Natural killer cell treated with Interleukin-12 subunit alpha and Interleukin-12 subunit beta and Interleukin-15 and Interleukin-18, amount 100 ng/mL, for 72 hours (primary cell): ENCODE measurements at places on chromosomes 2 and 18.

GRCh38 chr2:153786016-153786415 lies 85.7 kb upstream of the GALNT13 start:
- H3K4me3 ChIP-seq: no peak overlapping the region
- no peaks in the 10 kb centered on the region for H3K27me3 ChIP-seq
- no peaks in the 10 kb centered on the region for H3K4me1 ChIP-seq
- H3K36me3 ChIP-seq: peaks cover 15% of the 10 kb centered on the region

DNA sequence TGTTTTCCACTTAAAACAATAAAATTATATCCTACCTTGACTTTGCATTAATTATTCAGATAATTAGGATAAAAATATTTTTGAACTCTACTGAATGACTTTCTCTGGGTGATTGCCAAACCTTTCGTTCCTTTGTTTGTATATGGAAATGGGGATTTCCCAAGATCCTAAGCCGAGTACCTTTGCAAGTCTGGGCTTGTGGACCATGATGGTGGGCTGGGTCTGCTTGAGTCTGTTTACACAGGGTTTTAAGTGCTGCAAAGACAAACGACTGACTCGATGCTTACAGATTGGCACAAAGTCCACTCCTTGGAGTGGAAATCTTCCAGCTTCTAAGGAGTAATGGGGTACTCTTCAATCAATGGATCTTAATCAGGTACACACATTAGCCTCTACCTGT lies 659.5 kb downstream of the TSN start:
- no peak overlapping the region for H3K4me3 ChIP-seq
- H3K27ac ChIP-seq: no peak overlapping the region
- DNase-seq: no peak
- no peaks in the 10 kb centered on the region for H3K27me3 ChIP-seq
- peaks cover 6% of the 10 kb centered on the region for H3K36me3 ChIP-seq

DNA sequence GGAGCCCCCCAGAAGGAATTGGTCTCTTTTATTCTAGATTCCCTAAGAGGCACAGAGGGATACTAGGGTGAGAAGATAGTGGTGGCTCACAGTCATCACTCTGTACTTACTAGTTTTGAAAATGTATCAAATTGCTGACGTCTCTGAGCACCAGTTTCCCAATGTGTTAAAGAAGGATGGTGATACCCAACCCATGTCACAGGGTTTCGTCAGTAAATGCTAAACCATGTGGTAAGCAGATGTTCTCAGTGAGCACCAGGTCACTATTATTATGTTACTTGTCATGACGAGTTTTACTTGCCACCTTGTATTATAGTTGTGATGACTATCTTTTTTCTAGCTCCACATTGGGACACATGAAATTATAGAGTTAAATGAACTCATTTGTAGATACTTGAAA lies 54.7 kb downstream of the NEDD4L start:
- H3K27ac ChIP-seq: no peak overlapping the region
- peaks cover 6% of the 10 kb centered on the region for H3K27me3 ChIP-seq
- H3K4me1 ChIP-seq: no peaks in the 10 kb centered on the region
- H3K4me3 ChIP-seq: no peak overlapping the region
- H3K36me3 ChIP-seq: no peaks in the 10 kb centered on the region
- no peak for DNase-seq

DNA sequence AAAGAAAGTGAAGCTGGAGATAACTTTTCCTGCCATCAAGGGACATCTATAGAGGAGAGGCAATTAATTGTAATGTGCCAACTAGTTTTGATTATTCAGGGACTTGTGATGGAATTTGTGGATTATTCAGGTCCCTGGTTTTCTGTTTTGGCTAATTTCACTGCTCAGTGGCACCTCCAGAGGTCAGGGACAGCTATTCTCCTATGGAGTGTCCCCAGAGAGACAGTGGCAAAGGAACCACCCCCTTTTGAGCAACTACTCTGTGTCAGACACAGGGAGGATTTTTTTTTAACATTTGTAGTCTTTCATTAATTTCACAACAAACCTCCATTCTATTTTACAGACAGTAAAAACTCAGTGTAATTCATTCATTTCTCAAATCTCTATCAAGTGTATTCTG lies 206.0 kb upstream of the SPRED2 start:
- no peak overlapping the region for H3K27ac ChIP-seq
- no peak for DNase-seq
- peaks cover 3% of the 10 kb centered on the region for H3K4me1 ChIP-seq
- peaks cover 20% of the 10 kb centered on the region for H3K27me3 ChIP-seq
- H3K36me3 ChIP-seq: no peaks in the 10 kb centered on the region
